ENCODE measurements at places on chromosomes 1 and 21.

DNA sequence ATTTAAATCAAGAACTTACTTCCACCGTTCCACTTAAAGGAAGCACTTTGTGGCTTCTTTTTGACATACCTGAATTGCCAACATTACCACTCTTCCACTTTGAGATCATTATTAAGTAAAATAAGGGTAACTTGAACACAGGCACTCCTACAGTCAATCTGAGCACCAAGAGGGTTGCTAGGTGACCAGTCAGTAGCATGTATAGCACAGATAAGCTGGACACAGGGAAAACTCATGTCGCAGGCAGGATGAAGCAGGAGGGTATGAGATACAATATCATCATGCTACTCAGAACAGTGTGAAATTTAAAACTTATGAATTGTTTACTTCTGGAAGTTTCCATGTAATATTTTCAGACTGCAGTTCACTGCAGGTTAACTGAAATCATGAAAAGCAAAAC lies 47.0 kb upstream of the RAP1GAP start:
- DNase-seq: no peak

DNA sequence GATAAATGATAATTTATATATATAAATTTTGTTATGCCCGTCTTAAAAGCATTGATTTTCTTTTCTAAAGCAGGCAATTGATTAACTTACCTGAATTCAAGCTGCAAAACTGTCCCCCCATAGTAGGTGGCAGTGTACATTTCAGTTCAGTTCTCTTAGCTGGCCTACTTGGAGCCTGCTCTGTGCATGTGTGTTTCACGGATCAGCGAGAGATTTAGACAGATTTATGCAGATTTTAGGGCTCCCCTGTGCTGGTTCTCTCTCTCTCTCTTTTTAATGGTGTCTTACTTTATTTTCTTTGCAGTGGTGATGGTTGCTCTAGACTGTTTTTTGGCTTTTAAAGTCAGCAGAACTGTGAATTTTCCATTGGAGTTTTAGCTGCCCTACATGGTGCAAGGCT lies 30.7 kb downstream of the CLIC4 start:
- DNase-seq: peak; percentile 34

DNA sequence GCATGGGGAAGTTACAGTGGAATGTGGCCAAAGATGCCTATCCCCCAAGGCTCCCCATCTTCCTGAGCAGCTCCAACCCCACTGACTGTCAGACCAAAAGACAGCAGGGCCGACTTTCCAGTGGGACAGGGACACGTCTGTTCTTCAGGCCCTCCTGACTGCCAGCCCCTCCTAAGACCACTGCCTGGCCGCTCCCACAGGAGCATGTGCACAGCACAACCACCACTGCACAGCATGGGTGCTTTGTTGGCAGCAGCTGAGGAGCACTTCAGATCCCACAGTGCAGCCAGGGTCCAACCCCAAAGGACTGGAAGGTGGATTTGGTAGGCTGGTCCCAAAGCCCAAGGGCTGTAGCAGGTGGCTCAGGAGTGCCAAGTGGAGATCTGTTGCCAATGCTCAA lies 648.3 kb upstream of the BRINP3 start:
- DNase-seq: no peak

DNA sequence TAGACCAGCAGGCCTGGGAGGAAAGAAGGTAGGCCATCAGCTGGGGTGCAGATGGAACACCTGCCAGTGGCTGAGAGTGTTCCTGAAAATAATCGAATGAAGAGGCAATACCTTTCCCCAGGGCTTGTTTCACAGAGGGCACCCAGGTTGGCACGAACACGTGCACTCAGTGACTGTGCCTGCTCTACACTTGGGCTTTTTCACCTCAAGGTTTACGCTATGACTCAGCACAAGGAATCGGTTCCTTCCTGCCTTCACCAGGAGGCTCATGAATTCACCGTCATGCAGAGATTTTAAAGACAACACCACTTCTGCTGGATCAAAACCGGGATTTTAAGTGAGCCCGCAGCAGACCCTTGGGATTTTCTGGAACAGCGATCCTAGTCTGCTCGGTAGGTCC lies 118.5 kb upstream of the ADAR start:
- DNase-seq: no peak

- DNase-seq: no peak
These were observed 898 bp downstream of the LDLRAP1 start for GRCh38 chr1:25544243-25544764.

GRCh38 chr1:116224111-116224510 lies 112.9 kb downstream of the MAB21L3 start:
- DNase-seq: no peak

DNA sequence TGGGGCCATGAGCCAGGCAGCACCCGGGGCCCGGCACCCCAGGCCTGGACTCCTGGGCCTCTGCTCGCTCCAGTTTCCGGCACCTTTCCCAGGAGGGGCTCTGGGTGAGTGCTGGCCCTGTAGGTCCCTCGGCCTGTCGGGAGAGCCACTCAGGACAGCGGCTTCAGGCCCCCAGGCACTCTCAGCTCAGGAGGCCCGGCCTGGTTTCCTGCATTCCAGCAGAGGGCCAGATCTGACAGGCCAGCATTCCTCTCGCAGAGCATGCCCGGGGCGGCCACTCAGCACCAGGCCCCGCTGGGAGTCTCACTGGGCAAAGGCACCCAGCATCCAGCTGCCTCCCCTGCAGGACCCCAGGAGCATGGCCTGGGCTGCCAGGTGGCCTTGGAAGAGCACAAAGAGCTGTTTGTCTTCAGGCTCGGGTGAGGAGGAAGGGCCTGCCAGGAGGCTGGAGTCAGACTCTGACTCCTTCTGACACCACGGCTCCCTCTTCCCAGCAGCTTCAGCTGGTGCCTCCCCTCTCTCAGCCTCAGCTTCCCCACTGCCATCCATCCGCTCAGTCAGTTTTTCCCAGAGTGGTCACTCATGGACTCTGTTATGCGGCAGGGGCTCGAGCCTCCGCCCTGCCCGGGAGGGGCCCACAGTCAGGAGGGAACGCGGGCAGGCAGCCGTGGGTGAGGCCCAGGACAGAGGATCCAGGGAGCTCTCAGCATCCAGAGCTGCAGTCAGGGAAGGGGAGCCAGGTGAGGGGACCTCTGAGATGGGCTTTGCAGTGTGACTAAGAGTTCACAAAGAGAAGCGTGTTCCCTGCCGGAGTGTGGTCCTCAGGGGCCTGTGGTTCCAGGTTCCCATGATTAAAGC lies 51.7 kb downstream of the WNT9A start:
- DNase-seq: peak; percentile 1

GRCh38 chr1:92601044-92601443 lies 114.3 kb upstream of the GFI1 start:
- DNase-seq: no peak

DNA sequence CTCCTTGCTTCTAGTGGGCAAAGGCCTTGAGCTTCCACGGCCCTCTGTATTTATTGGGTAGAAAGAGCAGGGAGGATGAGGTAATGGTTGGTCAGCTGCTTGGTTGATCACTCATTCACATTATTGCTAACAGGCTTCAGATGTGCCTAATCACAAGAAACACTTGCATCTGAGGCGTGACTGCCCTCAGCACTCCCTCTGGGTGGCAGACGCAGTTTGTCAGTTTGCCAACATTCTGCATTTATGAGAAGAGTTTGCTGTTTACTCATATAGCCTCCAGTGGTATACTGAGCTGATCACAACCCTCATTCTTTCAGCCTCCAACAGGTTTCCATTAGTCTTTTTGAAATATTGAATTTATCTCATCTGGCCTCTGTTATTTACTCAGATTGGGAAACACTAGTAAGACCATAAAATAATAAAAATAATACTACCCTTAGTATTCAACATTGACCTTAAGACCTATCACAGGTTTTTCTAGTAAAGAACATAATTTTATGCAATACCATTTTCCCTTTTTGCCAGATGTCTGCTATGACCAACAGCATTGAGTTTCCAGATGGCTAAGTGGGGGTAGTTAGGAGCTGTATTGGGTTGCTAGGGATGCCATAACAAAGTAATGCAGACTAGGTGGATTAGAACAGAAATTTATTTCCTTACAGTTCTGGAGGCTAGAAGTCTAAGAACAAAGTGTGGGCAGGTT lies 53.3 kb downstream of the PTGFR start:
- DNase-seq: no peak

DNA sequence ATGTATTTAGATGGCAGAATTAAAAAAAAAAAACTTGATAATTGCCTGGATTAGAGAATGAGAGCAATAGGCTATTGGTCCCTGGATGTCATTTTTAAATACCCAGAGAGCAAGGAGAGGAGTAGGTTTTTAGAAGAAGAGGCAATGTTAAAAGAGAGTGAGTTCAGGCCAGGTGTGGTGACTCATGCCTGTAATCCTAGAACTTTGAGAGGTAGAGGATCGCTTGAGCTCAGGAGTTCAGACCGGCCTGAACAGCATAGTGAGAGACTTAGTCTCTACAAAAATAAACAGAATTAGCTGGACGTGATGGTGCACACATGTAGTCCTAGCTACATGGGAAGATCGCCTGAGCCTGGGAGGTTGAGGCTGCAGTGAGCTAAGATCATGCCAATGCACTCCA lies 15.9 kb upstream of the MUTYH start:
- no peak for DNase-seq

All from WERI-Rb-1 (cell line).